ENCODE measurements at places on chromosomes 6 and 20.

GRCh38 chr6:131286469-131287040 lies 151.3 kb downstream of the AKAP7 start:
- DNase-seq = no peak

DNA sequence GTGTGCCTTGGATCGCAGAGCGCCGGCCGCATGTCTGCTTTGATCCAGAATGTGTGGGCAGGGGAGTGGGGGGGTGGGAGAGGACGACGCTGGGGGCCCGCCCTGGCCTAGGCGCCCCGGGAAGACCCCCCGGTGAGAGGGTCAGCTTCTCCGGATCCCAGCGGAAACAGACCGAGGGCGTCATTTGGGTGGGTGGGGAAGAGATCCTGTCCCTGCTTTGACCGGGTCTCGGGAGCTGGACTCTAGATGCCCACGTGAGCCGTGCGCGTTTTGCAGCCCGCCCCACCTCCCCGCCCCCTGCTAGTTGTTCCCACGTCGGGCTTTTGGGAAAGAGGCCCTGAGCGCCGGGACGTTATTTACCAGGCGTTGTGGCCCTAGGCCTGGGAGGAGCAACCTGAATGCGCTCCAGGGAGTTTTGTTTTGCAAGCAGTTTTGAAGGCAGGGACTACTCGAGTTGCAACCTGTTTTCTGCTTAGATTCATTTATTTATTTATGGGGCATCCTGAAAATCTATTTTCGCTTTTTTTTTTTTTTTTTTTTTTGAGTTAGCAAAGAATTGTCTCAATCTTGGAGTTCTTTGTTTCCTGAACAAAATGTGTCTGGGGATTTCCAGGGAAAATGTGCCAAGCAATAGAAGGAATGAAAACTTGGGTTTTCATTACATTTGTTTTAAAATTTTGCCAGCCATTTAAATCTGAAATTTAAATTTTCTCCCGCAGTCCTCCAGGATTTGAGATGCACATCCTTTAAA lies 1.6 kb downstream of the DSP start:
- no peak for DNase-seq

DNA sequence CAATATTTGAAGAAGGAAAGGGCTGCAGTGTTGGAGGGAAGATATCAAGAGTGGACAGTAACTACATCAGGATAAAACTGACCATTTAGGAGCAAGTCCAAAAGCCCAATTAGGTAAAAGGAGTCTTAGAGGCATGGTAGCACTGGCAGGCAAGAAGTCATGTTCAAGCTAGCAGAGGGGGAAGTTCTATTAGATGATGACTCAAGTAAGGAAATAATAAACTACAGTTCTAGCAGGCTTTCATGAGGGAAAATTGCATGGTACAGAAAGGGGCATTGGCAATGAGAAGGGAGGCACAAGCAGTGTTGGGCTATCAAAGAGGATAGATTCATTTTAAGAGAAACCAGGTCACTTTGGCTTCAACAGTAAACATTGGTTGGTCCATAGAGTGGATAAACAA lies 156.1 kb upstream of the PTPRK start:
- DNase-seq = no peak

GRCh38 chr6:34157851-34158250 lies 12.0 kb upstream of the GRM4 start:
- no peak for DNase-seq

DNA sequence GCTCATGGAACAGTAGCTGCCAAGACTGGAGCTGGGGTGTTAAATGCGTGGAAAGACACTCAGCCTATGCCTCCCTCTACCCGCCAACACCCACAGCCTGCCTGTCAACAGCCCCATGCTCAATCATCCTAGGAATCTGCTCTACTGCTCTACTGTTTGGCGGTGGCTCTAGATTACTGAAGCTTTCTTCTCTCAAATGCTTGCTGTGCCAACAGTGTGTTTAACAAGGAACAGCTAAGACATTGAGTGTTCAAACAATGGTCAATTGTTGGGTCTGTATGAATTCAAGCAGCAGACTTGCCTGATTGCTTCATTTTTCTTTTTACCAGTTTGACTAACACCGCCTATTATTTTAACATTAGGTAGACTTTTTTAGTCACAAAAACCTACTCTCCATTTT lies 258.6 kb downstream of the SOD2 start:
- no peak for DNase-seq

GRCh38 chr20:35006531-35006971 lies 50.9 kb downstream of the MYH7B start:
- no peak for DNase-seq

DNA sequence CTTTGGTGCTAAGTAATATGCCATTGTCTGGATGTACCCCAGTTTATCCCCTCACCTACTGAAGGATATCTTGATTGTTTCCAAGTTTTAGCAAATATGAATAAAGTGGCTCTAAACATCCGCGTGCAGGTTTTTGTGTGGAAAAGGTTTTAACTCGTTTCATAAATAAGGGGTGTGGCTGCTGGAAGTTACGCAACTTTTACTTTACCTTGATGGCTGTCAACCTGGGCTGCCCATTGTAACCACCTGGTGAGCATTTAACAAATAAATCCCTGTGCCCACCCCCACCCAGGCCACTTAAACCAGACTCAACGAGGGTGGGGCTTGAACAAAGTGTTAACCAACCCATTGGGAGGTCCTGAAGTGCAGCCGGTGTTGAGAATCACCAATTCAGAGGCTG lies 187.8 kb downstream of the NRN1 start:
- DNase-seq = no peak

- DNase-seq = no peak
These were observed 41.5 kb upstream of the TGM3 start for GRCh38 chr20:2254333-2254732.

DNA sequence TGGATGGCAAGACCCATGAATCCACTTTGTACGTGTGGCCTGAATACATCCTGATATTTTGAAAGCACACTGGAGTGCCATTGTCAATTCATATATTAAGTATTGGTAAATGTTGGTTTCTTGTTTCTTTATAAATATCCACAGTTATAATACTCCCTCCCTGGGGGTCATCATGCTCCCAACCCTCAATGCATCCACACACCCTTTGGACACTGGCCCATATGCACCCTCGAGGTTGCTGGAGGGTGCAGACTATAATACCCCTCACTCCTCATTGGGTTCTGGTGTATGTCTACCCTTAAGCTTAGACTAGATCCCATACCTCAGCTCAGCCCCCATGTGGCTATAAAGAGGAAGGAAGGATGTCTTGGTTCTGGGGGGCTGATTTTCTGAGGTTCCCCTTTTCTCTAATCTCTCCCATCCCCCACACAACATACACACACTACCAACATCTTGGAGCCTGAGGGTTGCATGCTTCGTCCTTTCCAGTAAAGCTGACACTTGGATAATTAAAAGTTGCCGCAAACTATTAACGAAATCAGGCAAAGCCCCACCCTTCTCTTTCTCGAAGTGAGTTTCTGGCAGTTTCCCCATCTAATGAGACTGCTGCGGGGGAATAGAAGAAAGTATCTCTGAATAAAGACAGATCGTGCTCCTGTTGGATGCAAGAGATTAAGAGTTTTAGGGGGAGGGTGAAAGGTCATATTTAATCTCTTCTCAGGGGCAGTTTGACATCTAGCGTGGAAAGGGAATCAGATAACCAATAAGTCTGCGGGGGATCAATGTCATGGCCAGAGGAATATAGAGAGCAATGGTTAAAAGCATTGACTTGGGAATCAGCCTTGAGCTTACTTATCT lies 7.4 kb downstream of the PIM1 start:
- no peak for DNase-seq

GRCh38 chr20:52921340-52921739 lies 50.8 kb upstream of the TSHZ2 start:
- no peak for DNase-seq

DNA sequence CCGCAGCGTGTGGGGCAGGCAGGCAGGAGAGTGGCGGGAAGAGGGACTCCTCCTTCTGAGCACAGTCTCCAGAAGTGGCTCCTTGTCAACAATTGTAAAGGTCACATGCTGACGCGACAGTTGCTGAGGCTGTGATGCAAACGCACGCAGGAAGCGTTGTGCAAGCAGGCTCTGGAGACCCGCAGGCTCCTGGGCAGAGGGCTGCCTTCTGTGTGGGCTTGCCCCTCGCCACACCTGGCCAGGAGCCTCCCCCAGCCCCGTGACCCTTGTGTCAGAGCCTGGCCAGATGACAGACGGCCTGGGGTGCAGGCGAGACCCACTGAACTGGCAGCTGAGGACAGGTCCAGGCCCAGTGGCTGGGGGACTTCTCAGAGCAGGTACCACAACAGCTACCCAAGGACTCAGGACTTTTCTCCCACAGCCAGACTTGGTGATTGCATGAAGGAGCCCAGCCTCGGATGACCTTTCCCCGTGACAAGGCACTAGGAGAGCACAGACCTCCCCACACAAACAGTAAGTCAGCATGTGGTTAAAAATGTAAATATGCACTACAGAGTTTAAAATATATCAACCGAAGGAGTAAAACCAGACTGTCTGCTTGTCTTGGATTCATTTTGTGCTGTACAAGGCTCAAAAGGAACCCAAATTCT lies 222.1 kb upstream of the RREB1 start:
- DNase-seq = no peak

DNA sequence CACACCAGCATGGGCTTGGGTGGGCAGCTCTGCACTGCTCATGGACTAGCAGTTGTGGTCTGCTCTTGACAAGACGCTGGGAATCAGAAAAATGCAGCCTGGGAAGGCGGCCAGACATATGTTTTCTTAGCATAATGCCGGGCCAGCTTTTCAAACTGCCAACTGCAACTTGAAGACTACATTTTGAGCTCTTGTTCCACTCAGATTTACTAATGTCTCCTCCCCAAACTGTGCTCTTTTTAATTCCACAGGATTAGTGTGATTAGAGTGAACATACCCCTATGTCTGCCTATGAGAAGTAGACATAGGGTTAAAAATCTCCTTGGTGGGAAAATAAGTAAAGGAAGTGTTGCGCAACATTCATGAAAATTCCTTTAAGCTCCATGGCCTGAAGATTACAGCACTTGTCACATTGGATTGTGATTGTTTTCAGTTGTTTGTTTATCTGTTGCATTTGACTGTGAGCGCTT lies 5.3 kb upstream of the FNDC1 start:
- DNase-seq = no peak

DNA sequence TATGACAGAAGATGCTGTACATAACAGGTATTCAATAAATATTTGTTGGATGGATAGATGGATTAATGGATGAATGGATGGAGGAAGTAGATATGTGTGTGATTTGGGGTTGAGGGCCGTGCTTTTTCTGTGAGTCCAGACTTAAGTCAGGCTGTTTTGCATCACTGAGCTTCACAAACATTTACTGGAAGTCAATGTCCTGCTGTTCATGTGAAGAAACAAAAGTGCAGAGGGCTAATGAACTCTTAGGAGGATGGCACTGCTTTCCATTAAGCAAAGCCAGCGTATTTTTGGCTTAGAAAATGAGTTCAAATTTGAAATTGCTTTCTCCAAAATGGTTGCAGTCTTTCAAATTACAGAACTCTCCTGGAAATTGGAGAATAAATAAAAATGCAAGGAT lies 260.6 kb upstream of the SASH1 start:
- no peak for DNase-seq

DNA sequence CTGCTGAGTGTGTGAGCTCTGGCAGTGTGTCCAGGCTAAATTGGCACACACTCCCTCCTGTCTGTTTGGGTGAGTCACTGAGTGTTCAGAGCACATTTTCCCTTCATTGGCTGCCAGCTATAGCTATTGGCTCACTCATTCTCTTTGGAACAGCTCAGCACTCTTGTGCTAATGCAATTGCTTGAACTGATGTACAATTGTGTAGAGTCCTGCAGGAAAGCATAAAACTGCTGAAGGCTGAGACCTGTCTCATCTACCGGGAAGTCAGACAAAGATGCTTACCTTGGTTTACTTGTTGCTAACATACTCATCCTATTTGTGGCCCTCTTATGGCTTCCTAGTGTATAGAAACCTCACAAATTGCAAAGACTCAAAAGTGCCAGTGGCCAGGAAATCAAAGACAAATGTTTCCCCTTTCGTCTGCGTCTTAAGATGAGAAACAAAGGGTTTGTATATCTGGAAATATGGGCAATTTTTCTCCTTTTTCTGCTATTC lies 351.0 kb downstream of the BCKDHB start:
- DNase-seq = no peak
